Activated T-cell treated with anti-CD3 and anti-CD28 coated beads, Interleukin-2, amount 50 U/mL, for 72 hours (primary cell): ENCODE measurements at places on chromosomes 16 and 17. TPM values are rescaled to one million over a fixed set of nuclear protein-coding genes. Genes with fewer than 3 reads are reported as not detected.

The COX6A2 gene
- not detected for total RNA-seq

The CHP2 gene
- total RNA-seq, result not detected

The HNF1B gene
- 0.19 TPM for total RNA-seq

- H3K27me3 ChIP-seq, result no peaks in the 10 kb centered on the region
- H3K36me3 ChIP-seq, result no peaks in the 10 kb centered on the region
- peaks cover 4% of the 10 kb centered on the region for H3K4me1 ChIP-seq
- H3K4me3 ChIP-seq, result no peak overlapping the region
- H3K27ac ChIP-seq, result no peak overlapping the region
Measured at GRCh38 chr17:2926019-2926650, 129.9 kb downstream of the RAP1GAP2 start.
